ENCODE measurements at places on chromosomes 1 and 21.

DNA sequence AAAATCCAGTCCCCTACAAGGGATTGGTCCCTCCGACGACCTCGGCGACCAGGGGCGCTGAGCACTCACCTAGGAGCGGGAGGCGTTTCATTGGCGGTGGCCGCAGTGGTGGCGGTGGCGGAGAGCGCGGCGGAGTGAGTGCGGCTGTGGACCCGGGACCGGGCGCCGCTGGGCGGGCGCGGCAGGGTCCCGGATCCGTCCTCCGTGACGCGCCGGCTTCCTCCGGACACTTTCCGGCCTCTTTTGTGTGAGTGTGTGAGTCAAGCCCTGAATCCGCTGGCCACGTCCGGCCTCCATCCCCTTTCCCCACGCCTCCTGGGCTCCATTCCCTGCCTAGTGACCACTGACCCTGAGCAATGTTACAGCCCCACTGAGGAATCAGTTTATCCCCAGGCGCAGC lies at the start of gene ADGRL4:
Gene ADGRL4 (minus strand): TSS at position 167 of the 400 bp plus-strand sequence. CDS start 76 bp downstream, at position 91.
- DNase-seq, result no peak

DNA sequence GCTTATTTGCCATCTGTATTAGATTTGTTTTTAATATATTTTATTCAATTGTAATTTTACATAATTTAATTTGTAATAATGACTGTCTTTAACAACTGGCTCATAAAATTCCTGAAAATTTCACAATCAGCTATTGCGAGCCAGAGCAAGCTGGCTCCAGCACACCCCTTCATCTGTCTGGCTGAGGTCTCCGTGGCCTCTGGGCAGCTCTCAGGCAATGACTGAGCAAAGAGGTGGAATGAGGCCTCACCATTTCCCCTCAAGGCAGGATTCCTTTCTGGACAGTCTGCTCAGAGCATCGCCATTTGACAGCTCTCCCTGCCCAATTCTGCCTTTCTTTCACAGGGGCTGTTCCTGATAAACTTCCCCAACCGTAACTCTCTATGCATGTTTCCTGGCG lies 5.8 kb upstream of the KANK4 start:
- DNase-seq, result no peak

DNA sequence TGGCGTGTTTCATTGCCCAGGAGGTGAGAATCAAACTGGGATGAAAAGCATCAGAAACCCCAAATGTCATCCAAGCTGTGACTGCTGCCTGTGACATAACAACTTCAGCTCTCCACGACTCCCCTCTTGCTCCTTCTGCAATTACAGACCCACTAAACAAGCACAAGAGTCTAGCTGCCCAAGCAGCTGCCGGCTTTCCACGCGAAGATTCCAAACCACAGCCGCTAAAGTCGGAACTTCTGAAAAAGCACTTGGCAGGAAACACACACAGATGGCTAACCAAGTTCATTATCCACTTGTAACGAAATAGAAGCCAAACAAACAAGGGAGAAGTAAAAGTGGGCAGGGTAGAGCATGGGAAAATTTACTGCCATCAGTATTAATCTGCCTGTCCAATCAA lies 198.1 kb downstream of the SLC35F3 start:
- DNase-seq, result no peak

DNA sequence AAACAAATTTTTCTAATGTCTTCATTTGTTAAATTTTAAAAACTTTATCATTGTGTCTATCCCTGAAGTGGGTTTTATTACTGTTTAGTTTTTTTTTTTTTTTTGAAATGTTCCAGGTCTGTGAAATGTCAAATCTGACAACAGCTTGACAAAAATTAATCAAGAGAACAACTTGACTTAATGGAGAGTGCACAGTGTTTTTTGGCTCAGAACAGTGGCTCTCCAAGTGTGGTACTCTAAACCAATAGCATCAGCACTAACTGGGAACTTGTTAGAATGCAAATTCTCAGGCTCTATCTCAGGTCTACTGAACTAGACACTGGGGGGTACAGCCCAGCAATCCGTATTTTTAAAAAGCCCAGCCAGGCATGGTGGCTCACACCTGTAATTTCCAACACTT lies 49.2 kb downstream of the ATP1B1 start:
- DNase-seq, result no peak

GRCh38 chr1:228152918-228153258 lies 3.2 kb downstream of the GJC2 start:
- no peak for DNase-seq

DNA sequence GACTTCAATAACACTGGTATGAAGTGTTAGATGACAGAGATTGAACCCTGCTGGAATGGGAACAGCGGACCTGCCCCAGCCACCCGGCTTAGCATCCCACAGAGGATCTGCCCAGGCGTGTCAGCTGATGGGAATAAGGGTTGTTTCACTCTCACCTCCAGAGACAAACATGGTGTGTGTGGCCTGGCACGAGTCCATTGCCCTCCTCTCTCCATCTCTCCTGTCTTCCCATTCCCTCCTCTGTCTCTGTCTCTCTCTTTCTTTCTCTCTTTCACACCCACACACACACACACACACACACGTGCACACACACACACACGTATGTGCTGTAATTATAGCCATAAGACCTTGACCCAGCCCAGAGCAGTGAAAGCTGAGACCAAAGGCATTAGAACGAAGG lies 200.2 kb downstream of the HIVEP3 start:
- DNase-seq, result no peak

GRCh38 chr1:1758059-1758621 lies 20.1 kb downstream of the NADK start:
- DNase-seq, result no peak

DNA sequence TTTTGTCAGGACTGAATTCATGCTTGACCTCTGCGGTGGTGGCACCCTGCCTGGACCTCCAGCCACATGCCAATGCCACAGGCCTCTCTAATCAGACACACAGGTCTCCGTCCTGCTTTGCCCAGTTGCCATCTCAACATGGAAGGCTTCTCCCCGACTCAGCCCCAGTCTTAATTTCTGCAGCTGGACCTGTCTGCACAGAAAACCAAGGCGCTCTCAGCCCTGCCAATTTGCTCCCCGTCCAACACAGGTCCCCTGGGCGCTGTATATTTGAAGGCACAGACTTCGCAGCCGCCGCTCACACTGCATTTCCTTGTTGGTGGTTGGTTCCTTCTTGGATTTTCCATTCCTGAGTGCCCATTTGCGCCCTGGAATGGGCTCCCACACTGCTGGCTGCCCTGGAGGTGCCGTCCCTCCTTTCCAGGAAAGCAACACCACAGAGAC lies 28.0 kb upstream of the PLEKHG5 start:
- no peak for DNase-seq

GRCh38 chr1:97297611-97298010 lies 576.0 kb downstream of the PTBP2 start:
- DNase-seq, result no peak

DNA sequence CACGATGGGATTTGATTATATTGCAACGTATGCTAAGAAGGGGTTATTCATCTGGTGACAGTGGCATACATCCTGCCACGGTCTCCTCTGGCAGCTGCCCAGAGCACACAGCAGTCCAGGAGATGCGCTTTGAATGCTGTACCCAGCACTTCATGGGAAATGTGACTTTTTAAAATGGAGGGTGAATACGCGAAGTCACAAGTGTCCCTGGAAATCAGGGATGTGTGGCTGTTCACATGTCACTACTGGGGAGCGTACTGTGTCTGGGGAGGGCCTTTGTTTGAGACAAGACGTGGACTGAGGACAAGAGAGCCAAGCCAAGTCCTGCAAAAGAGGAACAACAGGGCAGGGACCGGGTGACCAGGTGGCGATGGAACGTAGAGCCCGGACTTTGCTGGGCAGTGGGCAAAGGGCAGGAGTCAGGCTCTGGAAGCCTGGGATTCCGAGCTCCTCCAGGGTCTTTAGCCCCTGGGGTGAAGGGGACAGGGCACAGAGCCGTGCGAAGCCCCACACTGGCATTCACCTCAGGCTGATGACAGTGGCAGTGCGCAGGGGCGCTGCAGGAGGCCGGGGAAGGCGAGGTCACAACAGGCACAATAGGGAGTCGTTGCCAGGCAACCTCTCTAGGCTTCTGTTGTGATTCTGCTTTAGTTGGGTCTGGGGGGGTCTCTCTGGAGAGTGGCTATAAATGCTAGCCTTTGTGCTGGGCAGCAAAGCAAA lies 11.4 kb upstream of the ZBTB21 start:
- DNase-seq, result no peak

Measured in stimulated activated CD8-positive, alpha-beta memory T cell treated with anti-CD3 and anti-CD28 coated beads, Interleukin-4, amount 100 ng/mL, for 4 hours (primary cell).